ENCODE measurements at places on chromosomes 2 and 18. TPM values are rescaled to one million over a fixed set of nuclear protein-coding genes. Genes with fewer than 3 reads are reported as not detected.
A peak's percentile ranks its signal among the peaks of the same experiment; 100 is the strongest.

DNA sequence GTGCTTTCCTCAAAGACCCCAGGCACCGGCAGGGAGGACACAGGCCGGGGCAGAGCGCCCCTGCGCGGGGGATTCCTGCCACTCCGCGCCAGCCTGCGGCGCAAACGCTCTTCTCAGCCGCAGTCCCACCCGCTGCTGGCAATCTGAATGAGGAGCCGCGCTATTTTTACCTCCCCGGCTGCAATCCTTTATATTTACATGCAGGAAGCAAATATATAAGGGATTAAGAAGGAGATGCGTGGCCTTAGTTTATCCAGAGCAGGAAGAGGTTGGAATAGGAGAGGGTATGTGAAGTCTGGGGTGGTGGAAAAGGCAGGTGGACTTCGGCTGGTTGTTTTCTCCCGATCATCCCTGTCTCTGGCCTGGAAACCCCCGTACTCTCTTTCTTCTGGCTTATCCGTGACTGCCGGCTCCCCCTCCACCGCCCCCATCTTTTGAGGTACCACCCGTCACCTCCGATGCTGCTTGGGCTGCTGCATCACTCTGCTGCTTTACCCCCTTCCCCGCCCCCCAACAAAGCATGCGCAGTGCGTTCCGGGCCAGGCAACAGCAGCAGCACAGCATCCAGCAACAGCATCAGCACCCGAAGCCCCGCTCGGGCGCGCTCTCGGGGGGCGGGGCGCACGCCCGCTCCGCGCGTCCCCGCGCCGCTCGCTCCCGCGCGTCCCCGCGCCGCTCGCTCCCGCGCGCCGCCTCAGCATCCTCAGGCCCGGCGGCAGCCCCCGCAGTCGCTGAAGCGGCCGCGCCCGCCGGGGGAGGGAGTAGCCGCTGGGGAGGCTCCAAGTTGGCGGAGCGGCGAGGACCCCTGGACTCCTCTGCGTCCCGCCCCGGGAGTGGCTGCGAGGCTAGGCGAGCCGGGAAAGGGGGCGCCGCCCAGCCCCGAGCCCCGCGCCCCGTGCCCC, at the start of gene ADAM23:
Gene ADAM23 (plus strand): TSS at position 700 of the 902 bp plus-strand sequence. CDS start 335 bp downstream, outside the sequence.
- peak; percentile 62 for DNase-seq

DNA sequence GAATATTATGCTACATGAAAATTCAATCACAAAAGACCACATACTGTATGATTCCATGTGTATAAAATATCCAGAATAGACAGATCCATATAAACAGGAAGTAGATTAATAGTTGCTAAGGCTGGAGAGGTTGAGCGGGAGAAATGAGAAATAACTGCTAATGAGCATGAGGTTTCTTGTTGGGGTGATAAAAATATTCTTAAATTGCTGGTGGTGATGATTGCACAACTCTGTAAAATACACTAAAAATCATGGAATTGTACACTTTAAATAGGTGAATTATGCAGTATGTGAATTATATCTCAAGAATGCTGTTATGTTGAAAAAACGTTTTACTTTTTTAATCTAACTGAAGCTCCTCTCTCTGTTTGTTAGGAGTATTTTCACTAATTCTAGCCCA, 101.8 kb upstream of the CREB1 start:
- no peak for DNase-seq

DNA sequence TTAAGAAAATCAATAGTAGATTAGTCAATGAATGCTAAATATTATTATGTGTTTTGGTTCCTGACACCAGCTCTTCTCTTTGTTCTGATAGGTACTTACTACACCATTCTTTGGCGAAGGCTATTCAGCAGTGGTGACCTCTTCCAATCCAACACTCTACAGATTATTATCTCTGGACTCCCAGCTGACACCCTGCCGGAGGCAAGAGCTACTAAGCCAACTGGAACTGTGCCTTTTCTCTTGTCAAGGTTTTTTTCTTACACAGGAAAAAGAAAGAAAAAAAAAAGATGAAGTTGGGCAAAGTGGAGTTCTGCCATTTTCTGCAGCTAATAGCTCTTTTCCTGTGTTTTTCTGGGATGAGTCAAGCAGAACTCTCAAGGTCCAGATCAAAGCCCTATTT, 11.7 kb downstream of the CDH7 start:
- no peak for DNase-seq

Gene EMILIN1
- total RNA-seq, result 0.71 TPM

DNA sequence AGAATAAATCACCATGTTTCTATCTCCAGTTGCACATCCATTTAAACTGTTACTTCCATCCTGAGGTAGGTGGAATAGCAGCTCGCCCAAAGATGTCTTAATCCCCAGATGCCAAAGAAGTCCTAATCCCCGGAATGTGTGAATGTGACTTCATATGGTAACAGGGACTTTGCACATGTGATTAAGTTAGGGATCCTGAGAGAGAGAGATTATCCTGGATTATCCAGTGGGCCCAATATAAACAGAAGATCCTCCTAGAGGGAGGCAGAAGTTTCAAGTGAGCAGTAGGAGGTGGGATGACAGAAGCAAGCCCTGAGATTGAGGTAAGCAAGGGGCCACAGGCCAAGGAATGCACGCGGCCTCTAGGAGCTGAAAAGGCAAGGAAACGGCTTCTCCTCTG, 19.8 kb downstream of the CREG2 start:
- no peak for DNase-seq

Gene KLF7
- total RNA-seq, result 8.4 TPM

DNA sequence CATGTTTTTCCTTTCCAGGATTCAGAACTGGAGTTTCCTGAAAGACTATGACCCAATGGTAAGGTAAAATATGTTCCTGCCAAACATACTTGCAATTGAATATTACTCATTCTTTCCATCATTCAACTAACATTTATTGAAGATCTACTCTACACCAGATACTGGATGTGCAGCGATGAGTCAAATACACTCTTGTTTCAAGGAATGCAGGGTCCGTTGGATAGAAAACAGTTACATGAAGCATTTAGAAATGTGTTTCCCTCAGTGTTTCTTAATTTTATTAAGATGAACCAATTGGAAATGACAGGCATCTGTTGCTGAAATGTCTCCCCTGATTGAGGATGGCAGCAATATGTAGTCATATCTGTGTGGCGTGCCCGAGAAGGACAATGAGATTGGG, 14.8 kb upstream of the SLC66A3 start:
- no peak for DNase-seq

Gene SCYGR4
- not detected for total RNA-seq

Gene IGFBP5
- total RNA-seq, result 0.48 TPM

GRCh38 chr2:219661955-219662395, 34.5 kb downstream of the SLC4A3 start:
- DNase-seq, result no peak

DNA sequence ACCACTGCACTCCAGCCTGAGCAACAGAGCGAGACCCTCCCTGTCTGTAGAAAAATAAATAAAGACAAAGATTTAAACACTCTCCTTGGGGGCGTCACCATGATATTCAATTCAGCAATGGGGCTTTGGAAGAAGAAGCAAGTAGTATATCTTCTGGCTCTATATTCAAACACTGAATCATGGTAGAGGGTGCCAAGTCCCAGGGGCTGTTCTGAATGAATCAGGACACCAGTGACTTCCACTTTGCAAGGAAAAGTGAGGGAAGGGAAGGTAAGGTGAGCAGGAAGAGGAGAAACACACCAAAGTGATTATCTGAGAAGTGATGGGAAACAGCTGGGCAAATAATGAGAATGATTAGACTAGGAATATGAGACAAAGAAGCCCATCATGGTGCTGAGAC, 80.5 kb downstream of the AAK1 start:
- DNase-seq, result no peak

Gene CDH2
- total RNA-seq, result 0.24 TPM

DNA sequence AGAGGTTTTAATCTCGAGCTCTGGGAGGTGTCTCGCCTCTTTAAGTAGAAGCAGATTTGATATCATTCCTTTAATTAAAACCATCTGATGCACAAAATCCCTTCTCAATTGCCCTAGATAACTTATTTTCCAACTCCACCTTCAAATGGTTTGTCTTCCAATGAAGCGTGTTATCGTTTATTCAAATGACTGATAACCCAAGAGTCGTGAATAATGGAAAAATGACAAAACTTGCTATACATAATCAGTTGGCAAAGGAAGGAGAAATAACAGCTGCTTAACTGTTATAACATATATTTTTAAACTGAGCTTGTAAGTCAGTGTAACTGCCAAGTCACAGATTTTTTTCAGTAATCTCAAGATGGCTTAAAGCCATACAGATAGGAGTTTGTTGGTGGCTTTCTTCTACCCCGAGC, 144.6 kb downstream of the QPCT start:
- DNase-seq, result no peak

GRCh38 chr2:171958475-171958874, 36.2 kb downstream of the HAT1 start:
- DNase-seq, result no peak

Gene RRM2
- total RNA-seq, result 46.9 TPM

Gene PXDN
- total RNA-seq, result 3.1 TPM

DNA sequence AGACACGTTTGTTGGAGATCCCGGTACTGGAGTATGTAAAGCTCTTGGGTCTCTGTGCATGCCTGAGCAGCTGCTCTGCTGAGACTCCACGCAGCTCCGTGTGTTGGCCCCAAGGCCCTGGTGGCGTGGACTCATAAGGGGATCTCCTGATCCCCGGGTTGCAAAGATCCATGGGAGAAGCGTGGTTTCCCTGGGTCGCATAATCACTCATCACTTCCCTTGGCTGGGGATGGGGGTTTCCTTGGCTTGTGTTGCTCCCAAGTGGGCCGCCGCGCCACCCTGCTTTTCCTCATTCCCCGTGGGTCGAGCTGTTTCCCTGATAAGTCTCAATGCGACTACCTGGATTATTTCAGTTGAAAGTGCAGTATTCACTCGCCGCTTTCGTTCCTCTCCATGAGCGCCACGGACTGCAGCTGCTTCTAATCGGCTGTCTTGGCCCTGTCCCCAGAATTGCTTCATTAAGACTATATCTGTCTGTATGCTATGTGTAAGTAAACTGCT, 76.0 kb downstream of the EPC2 start:
- no peak for DNase-seq

Gene IL1R1
- 1.3 TPM for total RNA-seq

Gene CSRNP3
- total RNA-seq, result 0.32 TPM

Gene COL3A1
- 0.53 TPM for total RNA-seq

Gene TEKT4
- total RNA-seq, result not detected

Gene MDH1
- total RNA-seq, result 885 TPM

- DNase-seq, result no peak
Measured at GRCh38 chr2:162676515-162676914, 162.1 kb downstream of the KCNH7 start.

DNA sequence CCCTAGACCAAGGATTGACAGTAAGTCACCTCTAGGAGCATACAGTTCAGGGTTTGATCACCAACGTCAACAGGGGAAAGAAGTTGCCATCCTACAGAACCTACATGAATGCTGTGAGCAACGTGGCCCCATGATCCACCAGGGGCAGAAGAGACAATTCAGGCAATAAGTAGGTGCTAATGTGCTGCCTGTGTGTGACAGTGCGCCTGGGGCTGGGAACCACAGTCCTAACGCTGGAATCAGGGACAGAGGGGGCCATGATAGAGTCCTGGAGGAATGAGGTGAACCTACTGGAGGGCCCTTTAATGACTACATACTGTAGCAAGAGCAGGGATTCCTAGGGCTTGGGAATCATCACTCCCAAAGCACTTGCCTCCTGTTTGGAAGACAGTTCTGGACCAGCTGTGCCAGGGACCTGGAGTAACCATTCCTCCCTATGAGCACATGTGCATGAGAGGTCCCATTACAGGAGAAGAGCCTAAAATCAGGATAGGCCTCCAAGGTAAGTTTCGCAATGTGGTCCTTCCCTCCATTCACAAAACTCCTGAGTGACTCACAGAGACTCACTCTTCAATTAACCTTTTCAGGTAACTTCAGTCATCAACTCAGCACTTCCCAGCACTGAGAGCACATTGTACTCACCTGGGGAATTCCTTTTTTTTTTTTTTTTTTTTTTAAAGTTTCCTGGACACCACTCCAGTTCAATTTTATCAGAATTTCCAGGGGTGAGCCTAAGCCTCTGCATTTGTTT, 214.0 kb downstream of the TMEM163 start:
- no peak for DNase-seq

GRCh38 chr2:216279459-216279858, 92.8 kb downstream of the MARCHF4 start:
- DNase-seq, result no peak

GRCh38 chr2:181786371-181787228, 104.9 kb upstream of the ITPRID2 start:
- DNase-seq, result no peak

Gene ACYP2
- total RNA-seq, result 2.6 TPM

Gene POTEF
- not detected for total RNA-seq

Measured in SK-MEL-5 (cell line).